NCI-H1092 (cell line): ENCODE measurements at places on chromosomes 3 and 15.

- peak; percentile 72 for DNase-seq
Observed at GRCh38 chr15:40569129-40569953, at the start of gene RPUSD2. Gene RPUSD2 (plus strand): TSS chr15:40569299. CDS start chr15:40569338, 39 bp downstream.

GRCh38 chr3:97256060-97256459 is 441.7 kb downstream of the EPHA6 start:
- DNase-seq, result no peak

GRCh38 chr3:102057781-102058421 is 208.6 kb downstream of the NFKBIZ start:
- no peak for DNase-seq

DNA sequence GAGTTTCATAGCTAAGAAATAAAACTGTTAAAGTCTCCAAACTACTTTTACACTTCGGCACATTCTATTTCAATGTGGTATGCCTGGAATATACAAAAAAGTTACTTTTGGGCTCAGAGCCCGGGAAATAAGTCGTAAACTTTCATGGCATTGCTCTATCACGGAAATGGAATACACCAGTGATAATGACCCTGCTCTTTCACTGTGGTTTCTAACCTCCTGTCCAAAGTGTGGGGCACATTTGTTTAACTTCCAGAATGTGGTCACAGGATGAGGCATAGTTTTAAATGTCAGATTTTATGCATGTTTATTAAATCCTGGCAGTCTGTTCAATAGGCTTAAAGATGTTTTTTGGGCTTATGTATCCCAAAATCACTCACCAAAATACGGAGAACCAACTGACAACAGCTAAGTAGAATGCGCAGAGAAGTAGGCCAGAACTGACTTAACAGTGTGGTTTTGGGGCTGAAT is 5.1 kb downstream of the CXCR6 start:
- no peak for DNase-seq

DNA sequence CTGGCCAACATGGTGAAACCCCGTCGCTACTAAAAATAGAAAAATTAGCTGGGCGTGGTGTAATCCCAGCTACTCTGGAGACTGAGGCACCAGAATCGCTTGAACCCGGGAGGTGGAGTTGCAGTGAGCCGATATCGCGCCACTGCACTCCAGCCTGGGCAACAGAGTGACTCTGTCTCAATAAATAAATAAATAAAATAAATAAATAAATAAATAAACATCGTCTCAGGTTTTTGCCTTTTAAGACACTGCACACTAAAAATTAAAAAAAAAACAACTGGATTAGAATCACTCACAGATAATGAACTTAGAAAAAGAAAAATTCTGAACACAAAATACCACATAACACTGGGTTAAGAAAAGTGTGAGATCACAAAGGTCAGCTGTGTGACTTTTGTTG is 2.4 kb downstream of the ZBTB11 start:
- no peak for DNase-seq

DNA sequence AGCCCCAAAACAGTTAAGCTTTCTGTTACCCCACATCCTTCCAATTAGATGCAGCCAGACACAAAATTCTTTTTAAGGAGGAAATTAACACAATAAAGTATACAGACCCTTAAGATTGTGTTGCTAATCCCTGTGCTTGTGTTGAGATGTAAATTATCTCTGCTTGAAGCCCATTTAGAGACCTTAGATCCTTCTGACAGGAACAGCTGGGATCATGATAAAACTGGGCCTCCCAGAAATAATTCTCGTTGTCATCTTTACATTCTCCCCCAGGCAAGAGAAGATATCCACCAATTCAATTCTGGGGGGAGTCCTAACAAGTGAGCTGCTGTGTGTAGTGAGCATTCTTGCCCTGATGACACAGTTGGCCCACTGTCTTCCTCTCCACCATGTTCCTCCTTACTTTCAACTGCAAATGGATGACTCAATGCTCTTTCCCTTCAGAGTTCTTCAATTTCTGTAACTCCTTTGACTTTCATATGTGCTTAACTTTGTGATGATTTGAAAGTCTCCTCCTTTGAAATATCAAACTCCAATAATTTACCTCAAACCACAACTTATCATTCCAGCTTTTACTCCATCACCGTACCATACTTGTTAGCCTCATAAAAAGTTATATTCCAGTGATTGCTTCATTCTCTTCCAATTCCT is 186.6 kb downstream of the RAP2B start:
- no peak for DNase-seq

GRCh38 chr15:57333487-57333886 is 42.8 kb upstream of the CGNL1 start:
- no peak for DNase-seq

GRCh38 chr15:62125773-62126172 is 39.3 kb downstream of the C2CD4B start:
- no peak for DNase-seq
